Upper lobe of left lung (tissue), 6 donors: ENCODE measurements at places on chromosomes 6 and 20.

DNA sequence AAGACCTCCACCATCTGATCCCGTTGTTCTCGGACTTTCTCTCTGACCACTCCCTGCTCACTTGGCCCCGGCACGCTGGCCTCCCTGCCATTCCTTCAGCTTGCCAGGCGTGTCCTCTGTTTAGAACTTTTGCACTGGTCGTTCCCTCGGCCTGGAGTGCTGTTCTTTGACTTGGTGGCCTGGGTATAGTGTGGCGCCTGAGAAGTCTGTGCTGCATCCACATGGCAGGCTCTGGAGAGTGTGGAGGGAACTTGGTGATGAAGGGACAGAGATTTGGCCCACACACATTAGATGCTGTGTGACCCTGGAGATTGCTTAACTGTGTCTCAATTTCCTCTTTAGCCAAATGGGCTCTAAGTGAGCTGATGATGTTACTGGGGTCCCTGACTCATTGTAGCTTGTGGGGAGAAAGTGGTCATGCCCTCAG lies 13.0 kb upstream of the TGM2 start:
- DNase-seq: no peak

- DNase-seq: no peak
Observed at GRCh38 chr20:56350842-56351241, 7.9 kb upstream of the FAM210B start.

- no peak for DNase-seq
Observed at GRCh38 chr6:137095651-137096238, 51.0 kb upstream of the IL20RA start.

DNA sequence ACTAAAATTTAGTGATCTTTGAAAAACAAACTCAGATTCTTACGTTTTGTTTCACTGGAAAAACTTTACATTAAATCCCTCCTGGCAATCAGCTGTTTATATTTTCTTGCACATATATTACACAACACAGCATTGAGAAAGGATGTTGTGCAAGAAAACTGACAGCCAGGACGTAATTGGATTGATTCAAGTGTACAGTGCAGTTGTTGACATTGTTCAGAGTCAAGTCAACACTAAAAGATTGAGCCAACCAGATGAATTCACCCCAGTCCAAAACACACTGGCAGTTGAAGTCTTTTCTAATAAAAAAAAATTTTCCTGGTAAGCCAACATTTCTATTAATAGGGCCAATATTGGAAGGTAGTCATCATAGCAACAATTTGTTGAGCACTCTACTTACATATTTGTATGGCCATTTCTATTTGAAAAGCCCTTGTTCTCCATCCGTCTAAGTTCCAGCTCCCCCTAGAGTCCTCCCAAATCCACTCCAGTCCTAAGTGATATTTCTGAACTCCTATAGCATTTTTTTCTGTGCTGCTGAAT lies 20.9 kb upstream of the VNN1 start:
- no peak for DNase-seq

- no peak for DNase-seq
Observed at GRCh38 chr6:25637211-25637610, 14.8 kb upstream of the SCGN start.

DNA sequence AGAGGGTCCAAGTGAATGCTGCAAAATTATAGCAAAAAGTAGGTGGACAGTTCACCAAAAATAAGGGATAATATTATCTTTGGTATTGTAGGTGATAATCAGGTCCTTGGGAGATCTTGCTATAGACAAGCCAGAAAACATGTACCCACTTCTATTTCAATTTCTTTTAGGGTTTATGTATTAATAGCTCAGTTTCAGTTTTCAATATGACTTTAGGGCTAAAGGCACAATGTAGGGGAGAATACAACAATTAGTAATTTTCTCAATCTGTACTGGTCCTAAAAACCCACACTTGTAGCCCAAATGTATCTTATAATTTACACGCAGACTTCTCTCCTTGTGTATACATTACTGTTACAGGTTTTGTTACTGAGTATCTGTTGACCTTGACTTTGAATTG lies 307.0 kb upstream of the ID4 start:
- no peak for DNase-seq

DNA sequence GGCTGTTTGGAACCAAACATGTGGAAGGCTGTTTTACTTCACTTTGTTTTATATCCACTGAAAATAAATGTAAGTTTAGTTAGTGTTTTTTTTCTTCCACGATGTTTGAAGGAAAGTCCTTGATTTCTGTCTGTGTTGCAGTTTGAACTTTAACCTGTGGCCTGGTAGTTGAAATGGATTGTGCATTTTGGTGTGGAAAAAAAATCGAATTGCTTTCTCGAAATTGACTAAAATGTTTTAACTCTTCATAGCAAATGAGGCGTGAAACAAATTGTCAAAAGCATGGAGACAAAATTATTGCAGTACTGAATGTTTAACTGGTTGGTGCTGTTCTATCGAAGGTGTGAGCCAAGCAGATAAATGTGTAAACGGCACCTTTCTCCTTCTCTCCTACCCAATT lies 24.5 kb downstream of the ARID1B start:
- DNase-seq: no peak

DNA sequence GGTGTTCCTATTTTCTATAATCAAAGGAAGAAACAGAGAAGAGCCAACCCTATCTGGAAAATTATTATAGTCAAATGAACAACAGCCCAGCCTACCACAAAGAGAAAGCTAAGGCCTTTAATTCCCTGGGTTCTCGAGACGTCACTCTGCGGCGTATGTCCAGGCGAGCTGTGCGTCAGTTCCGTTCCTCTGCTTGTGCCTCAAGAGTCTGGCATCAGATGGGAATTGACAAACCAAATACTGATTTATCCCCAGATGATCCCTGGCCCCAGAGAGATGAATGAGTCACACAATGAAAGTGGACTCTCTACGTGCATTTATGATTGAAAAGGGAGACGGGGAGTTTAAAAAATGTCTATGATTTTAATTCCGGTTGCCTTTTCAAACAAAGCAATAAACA lies 151.6 kb upstream of the PDE10A start:
- DNase-seq: no peak

GRCh38 chr20:59560588-59561227 lies 43.6 kb upstream of the PHACTR3 start:
- DNase-seq: no peak

DNA sequence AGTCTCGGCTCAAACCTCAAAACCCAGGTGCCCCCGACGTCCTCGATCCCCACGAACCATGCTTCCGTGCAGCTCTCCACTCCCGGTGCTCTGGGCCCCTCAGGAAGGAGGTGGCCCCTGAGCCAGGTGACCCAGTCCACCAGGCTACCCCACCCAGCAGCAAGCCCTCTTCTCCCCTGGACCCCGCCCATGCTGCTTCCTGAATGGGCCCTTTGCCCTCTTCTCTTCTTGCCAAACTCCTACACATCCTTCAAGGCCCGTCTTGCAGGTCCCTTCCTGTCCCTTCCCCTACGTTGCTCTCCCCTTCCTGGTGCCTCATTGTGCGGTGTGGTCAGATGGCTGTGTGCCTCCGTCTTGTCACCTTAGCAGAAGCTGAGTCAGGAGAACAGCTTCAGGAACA lies 3.4 kb upstream of the GATA5 start:
- no peak for DNase-seq

GRCh38 chr6:72032086-72032485 lies 145.7 kb downstream of the RIMS1 start:
- no peak for DNase-seq

GRCh38 chr6:122078481-122078880 lies 321.0 kb upstream of the HSF2 start:
- no peak for DNase-seq

GRCh38 chr6:136226674-136227377 lies 23.3 kb downstream of the MTFR2 start:
- no peak for DNase-seq

DNA sequence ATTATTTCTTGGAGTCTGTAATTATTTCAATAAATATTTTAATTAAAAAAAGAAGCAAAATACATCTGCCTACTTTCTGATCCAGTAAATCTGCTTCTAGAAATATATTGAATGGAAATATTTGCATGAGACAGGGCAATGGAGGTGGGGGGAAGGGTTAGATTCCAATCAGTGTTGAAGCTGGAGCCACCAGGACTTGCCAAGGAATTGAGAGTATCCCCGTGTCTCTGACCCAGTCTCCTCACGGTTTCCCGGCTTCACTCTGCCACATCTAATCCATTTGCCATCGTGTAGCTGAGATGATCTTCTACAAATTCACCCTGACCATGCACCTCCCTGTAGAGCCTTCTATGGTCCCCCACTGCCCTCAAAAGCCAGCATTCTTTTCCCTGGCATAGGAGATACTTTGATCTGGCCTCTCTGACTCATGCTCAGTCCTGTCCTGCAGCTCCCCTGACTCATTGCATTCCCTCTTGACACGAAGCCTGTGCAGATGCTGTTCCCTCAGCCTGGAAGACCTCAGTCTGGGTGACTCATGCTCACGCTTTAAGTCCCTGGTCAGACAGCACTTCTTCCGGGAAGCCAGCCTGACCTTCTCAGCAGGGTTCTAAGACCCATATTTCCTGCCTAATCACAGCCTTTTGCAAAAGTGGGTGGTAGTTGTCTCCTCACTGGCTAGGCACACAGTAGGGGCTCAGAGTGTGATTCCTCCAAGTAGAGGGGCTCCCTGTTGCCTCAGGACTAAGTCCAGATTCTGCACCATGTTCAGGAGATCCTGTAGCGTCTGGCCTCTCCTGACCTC lies 23.0 kb upstream of the FKBP1A start:
- DNase-seq: no peak

GRCh38 chr6:127456465-127456864 lies 2.7 kb downstream of the KIAA0408 start:
- DNase-seq: no peak

- DNase-seq: no peak
Observed at GRCh38 chr6:34441526-34441925, 15.7 kb upstream of the RPS10 start.

DNA sequence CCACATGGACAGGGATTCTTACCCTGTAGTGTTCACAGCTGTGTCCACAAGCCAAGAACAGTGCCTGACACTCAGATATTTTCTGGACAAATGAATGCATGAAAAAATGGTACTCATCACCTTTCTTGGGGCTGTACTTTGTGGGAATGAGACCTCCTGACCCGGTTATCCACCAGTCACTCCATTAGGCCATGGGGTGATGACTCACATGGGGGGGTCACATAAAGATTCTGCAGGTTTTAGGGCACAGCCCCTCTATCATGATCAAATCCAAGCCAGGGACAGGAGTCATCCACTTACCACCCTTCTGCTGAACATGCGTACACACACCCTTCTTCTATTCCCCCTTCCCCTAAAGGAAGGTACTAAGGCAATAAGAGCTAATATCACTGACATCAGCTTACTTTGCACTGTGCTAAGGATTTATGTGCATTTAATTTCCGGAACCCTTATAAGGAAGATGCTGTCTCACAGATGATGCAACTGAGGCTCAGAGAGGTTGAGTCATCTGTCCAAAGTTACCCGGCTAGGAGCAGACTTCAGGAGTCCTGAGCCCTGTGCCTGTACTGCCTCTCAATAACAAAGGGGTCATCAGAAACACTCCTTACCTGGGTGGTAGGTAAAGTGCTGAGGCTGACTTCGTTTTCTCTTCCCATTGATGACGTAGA lies 107.8 kb downstream of the NFATC2 start:
- no peak for DNase-seq
